Stimulated activated CD4-positive, alpha-beta T cell treated with anti-CD3 and anti-CD28 coated beads, Interleukin-4, amount 100 ng/mL, for 4 hours (primary cell): ENCODE measurements at places on chromosomes 1 and 21.

- no peak for DNase-seq
Measured at GRCh38 chr1:66317248-66317515, 216.8 kb upstream of the SGIP1 start.

DNA sequence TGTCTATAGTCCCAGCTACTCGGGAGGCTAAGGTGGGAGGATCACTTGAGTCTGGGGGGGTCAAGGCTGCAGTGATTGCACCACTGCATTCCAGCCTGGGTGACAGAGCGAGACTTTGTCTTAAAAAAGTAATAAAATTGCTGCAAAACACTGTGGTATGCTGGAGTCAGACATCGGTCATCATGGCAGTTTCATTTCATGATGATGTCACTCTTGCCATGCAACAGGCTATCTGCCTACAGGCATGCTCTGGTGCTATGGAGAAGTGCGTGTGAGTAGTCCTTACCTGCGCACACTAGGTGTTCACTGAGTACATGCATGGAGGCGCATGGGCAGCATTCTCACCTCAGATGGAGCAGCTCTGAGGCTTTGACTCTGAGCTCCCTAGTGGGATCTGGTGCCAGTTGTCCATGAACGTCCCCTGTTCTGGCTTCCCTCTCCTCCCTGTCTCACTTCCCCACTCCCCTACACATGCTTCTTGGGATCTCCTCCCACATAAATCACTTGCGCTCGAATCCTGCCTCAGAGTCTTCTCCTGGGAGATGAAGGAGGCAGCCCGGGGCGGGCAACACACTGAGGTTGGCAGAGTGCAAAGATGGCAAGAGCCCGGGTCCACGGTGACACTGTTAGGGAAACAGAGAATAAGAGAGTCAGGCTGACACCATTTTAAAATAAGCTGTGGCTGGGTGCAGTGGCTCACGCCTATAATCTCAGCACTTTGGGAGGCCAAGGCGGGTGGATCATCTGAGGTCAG, 10.4 kb upstream of the CELA3B start:
- no peak for DNase-seq

GRCh38 chr1:21058035-21058793, 118.5 kb downstream of the EIF4G3 start:
- DNase-seq, result no peak

GRCh38 chr1:107990606-107991005, 25.6 kb upstream of the VAV3 start:
- no peak for DNase-seq

- DNase-seq, result no peak
Measured at GRCh38 chr1:236159704-236160539, 17.6 kb downstream of the GPR137B start.

DNA sequence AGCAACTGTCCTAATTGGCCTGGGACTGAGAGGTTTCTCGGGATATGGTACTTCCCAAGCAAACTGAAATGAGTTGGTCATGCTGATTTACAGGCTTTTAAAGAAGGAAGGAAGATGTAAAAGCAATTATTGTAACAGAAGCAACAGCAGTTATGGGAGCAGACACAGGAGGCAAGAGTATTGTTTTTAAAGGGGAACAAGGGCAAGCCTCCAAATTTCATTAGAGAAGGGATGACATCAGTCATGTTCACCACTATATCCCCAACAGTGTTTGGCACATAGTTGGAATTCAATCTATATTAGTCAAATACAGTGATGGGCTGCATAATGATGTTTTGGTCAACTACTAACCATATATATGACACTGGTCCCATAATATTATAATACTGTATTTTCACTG, 46.0 kb upstream of the JUN start:
- DNase-seq, result no peak

- no peak for DNase-seq
Measured at GRCh38 chr1:40679165-40679953, 12.1 kb upstream of the NFYC start.

DNA sequence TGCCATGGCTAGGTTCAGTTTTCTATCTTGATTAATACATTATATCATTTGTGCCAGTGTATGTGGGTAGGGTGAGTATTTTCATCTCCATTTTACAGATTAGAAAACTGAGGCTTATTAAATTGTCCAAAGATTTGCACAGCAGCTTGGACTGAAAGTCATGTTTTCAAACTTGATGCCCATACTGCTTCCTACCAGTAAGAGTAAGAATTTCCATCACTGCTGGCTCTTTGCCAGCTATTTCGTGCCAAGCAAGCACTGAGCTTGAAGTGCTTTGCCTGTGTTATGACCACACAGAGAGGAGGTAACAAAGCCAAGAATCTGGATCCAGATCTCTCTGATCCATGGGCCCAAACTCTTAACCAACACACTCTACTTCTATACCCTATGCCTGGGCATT, 295.0 kb downstream of the VAV3 start:
- DNase-seq, result no peak

- no peak for DNase-seq
Measured at GRCh38 chr1:151813271-151813977, 8.2 kb upstream of the LINGO4 start.

DNA sequence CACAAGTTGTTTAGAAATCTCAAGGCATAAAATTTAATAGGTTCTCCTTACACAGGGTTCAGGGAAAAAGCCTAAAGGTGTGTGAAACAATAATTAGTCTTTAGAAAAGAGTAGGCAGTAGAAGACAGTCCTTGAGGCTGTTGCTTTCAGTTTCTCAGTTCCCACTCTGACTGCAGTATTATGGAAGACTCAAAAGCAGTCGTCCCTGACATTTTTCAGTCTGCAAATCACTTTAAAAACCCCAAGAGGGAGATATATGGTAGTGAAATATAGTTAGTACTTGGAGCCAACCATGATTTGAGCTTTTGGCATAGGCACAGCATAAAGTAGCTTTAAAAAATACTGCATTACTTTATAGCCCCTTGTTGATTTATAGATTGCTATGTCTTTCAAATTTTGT, 299.7 kb downstream of the OLFM3 start:
- DNase-seq, result no peak

DNA sequence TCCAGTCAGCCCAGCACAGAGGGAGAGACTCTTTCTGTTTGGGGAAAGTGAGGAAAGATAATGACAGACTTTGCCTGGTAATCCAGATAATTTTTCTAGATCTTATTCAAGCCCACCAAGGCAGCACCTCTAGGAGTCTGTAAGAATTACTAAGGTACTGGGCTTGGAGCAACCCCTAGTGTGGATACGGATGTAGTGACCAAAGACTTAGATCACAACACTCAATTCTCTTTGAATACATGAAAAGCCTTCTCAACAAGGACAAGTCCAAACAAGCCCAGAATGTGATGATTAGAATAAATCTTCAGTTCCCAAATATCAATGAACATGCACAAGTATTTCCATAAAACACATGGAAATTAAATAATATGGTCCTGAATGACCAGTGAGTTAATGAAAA, 206.9 kb downstream of the MRPL39 start:
- no peak for DNase-seq

- DNase-seq, result no peak
Measured at GRCh38 chr1:53342735-53343470, 15.0 kb upstream of the LRP8 start.

GRCh38 chr1:227779685-227780084, 35.8 kb upstream of the PRSS38 start:
- DNase-seq, result no peak

DNA sequence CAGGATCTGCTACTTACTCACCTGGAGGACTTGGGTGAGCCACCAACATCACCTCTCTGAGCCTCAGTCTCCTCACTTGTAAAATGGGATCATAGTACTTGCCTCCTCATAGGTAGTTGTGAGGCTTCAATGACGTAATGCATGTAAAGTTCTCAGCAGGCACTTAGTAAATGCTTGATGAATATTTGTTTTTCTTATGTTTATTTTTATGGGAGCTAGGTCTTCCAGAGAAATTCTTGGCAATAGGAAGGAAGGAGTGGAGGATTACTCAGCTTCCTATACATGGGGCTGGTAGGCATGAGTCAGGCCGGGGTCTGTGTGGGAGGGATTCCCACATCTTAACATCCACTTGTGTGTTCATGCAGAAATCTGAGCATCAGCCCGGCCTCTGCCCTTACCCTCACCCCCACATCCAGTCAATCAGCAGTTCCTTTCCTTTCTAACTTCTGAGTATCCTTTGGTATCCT, 95.4 kb upstream of the USP24 start:
- DNase-seq, result no peak

DNA sequence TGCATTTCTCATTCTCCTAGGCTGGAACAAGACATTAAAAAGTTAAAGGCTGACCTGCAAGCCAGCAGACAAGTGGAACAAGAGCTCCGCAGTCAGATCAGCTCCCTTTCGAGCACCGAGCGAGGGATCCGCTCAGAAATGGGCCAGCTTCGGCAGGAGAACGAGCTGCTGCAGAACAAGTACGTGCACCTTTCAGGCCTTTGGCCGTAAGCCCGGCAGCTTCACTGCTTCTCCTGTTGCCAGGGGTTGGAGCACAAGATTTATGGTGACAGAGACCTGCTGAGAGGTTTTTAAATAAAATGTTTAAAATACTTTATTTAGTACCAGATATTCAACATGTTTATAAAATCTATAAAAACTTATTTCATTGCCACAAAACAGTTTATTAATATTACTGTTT, 53.4 kb downstream of the MACO1 start:
- DNase-seq, result no peak

DNA sequence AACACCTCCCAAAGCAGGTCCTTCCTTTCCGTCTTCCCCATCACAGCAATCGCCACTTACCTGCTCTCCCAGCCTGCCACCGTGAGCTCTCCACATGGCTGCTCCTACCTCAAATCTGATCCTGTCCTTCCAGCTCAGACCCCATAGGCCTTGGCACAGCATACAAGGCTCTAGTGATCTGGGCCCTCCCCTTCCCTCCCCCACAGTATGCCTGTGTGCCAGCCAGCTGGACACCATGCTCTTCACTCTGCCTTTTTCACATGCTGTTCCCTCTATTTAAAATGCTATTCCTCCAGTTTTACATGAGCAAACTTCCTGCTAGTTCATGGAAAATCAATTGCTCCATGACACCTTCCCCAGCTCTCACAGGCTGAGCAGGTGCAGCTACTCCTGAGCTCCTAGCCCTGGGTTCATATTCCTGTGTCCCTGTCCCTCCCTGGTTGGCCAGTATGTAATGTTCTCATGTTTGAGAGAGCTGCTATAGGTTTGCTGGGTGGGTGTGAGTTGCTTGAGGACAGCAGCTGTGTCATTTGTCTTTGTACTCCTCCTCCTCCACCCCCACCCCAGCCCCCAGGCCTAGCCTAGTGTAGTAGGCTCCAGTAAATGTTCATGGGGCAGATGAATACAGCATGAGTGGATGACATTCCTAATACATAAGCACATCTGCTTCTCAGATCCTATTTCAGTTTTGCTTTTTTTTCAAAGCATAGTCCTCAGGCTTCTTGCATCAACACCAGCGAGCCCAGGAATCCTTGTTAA, 6.3 kb upstream of the TNNT2 start:
- DNase-seq, result no peak

DNA sequence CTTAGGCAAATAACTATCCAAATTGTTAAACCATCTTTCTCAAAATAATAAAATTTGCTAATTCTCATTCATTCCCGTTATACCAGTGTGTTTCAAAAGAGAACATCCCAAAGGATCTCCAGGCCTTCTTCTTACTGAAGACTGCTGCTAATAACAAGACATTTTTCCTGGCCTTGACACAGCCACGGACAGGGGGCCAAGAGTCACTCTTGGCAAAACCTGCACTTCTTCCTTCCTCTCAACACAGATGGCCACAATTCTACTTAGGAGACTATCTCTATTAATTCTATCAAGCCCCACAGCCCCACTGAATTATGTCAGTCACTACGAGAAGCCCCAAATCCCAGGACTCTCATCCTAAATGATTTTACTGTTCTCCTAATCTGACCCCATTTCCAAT, 86.0 kb downstream of the EVI5 start:
- no peak for DNase-seq

DNA sequence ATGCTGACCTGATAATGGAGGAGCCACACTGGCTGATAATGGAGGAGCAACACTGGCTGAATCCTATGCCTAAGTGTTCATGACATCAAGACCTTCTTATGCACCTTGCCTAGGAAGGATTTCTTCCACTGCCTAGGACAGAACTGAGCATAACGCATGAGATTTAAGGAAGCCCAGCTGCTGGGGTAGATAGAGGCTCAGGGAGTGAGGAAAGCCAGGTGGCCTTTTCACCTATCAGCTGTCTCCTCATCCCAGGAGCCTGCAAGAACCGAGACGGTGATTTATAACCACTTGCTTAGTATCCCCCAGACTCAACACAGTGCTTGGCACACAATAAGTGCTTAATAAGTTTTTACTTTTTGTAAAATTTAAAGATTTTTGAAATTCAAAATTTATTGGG, 7.4 kb upstream of the CTBS start:
- DNase-seq, result no peak

- DNase-seq, result no peak
Measured at GRCh38 chr1:115620950-115621349, 20.8 kb upstream of the VANGL1 start.

GRCh38 chr1:63199706-63200335, 122.5 kb upstream of the FOXD3 start:
- DNase-seq, result no peak

- DNase-seq, result no peak
Measured at GRCh38 chr1:17218939-17219338, 14.0 kb downstream of the PADI1 start.

GRCh38 chr1:34865573-34865972, 6.0 kb upstream of the SMIM12 start:
- DNase-seq, result peak; percentile 15

DNA sequence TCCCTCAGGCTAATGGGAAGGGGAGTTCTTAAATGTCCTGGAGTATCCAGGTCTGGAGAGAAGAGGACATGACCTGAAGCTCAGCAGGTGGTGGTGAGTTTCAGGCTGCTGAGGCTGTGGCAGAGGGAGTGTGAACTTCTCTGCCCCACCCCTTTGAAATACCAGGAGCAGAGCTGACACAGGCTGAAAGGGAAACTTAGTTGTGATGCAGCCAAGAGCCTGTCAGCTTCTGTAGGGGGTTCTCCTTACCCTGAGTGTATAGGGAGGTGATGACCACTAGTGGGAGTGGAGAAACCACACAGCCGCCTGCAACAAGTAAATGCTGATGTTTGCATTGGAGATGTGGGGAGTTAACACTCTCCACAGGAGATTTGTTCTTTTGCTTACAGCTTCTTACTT, 152.3 kb downstream of the FCRL5 start:
- no peak for DNase-seq
